NCI-H526 treated with DMSO at 0.1 percent for 48 hours (cell line): ENCODE measurements at places on chromosomes 7 and 10.

GRCh38 chr10:79061441-79062315, 7.1 kb upstream of the ZMIZ1 start:
- no peak for DNase-seq

- DNase-seq = no peak
These were observed 62.6 kb downstream of the ADK start for GRCh38 chr10:74213571-74214162.

DNA sequence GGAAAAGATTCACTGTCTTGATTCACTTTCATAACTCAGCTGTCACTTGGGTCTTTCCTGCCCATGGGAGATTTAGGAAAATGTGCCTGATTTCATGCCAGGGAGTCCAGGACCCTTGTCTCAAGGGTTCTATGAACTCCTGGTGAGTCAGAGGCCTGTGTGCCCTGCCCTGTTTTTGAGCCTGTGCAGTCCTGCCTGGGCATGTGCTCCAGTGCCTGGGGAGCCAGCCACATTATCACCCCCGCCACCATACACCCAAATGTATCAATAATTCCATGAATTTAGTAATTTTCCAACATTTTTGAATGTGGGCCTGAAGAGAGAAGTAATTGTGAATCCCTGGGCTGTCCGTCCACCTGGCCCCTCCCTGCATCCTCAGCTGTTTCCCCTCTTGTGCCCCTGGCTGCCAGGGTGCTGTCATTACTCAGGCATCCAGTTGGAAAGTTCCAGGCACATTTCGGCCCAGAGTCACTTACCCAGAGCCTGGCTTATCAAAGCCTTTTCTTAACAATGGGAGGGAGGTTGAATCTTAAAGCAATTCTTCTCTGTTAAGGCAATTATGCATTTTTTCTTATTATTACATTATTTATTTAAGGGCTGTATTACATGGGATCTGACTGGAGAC, 287.8 kb upstream of the CDC14C start:
- DNase-seq = no peak

- DNase-seq = no peak
These were observed 89.4 kb downstream of the PARP12 start for GRCh38 chr7:139973101-139974050.

DNA sequence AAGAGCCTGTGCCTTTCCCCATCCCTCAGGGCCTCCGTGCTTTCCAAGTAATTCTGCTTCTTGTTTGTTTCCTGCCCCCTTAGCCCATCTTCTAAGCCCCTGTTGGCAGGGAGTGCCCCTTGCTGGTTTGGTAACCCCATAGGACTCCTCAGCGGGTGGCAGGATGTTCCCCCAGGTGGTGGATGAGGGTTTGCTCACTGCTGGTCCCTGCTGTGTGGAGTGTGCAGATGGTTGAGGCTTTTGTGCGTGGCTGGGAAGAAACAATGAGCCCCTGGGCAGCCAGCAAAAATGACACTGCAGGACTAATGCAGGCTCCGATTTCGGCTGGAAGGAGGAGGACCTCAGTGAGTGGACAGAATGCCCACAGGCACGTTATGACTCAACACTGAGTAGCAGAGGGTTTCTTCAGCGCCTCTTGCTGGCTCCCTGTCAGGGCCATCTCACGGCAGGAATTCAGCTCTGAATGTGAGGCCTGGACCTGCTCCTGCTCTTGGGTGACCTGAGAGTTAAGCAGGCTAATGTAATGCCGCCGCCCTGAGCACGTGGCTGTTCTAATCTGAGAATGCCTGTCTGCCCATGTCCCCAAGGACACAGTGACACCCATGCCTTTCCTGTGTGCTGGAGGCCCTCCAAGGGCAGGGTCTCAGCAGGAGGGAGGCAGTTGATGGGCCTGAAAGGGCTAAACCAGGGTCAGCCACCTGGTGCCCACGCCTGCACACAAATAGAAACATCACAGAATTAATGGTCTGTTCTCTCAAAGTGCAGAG, 16.6 kb downstream of the BAG3 start:
- DNase-seq = no peak

- DNase-seq = no peak
These were observed 13.4 kb downstream of the LEP start for GRCh38 chr7:128254470-128254869.

DNA sequence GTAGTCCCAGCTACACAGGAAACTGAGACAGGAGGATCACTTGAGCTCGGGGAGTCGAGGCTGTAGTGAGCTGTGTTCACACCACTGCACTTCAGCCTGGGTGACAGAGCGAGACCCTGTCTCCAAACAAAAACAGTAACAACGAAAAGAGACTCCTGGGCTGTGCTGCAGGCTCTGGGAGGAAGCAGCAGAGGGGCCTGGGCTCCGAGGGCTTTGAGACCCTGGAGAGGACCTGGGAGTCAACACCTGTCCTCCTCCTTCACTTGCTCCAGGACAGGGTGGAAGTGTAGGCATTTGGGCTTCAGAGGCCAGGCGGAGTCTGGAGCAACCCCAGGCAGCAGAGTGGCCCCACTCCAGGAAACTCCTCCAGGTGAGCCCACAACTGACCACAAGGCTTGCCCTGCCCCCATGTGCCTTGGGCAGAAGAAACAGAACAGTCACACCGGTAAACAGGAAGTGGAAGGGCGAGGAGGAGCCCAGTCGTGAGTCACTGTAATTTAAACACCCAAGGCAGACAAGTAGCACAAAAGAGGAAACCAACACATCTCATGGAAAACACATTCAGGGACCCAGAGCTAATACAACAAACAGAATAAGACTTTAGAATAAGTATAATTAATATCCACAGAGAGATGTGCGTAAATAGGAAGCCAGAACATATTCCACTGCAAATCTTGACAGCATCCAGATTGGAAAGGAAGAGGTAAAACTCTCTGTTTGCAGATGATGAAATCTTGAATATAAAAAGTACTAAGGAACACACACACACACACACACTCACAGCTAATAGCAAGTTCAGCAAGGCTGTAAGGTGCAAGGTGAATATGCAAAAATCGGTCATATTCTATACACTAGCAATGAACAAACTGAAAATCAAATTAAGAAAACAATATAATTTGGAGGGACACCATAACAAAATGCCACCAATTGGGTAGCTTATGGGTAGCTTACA, 20.5 kb upstream of the RASGEF1A start:
- DNase-seq = no peak

GRCh38 chr10:69479240-69480067, 28.2 kb downstream of the TSPAN15 start:
- no peak for DNase-seq

GRCh38 chr7:8637322-8637721, 203.9 kb downstream of the NXPH1 start:
- no peak for DNase-seq

- no peak for DNase-seq
These were observed 88.1 kb downstream of the ANKIB1 start for GRCh38 chr7:92333866-92334265.

DNA sequence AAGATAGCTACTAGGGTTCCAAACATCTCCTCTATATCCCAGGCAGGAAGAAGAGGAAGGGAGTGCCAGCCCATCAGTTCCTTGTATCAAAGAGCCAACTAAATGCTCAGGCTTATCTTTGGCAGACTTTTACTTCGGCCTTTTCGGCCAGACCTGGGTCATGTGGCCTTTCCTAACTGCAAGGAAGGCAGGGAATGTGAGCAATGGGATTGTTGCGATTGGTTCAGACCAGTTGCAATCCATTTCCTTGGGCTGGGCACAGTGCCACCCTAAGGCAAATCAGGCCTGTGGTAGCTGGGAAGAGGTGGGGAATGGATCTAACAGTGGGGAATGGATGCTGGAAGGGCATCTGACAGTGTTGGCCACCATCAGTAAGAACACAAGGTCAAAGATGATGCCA, 109.9 kb downstream of the RPS24 start:
- DNase-seq = no peak

DNA sequence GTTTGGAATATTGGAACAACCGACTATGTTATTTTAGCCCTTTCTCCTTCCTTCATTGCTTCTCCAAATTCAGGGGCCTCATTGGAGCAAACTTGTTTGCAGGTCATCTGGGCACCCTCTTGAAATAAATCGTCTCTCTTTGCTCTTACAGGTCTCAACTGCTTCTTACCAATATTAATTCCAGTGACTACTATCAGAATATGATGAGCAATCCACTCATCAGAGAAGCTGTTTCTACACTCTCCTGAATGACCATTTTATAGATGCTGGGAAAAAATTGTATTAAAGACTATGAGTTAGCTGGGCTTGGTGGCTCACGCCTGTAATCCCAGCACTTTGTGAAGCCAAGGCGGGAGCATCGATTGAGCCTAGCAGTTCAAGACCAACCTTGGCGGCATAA, 12.5 kb upstream of the HNRNPF start:
- DNase-seq = no peak

GRCh38 chr7:84025332-84025927, 169.2 kb downstream of the SEMA3A start:
- no peak for DNase-seq

- DNase-seq = no peak
These were observed 7.4 kb downstream of the KEL start for GRCh38 chr7:142954680-142955268.

DNA sequence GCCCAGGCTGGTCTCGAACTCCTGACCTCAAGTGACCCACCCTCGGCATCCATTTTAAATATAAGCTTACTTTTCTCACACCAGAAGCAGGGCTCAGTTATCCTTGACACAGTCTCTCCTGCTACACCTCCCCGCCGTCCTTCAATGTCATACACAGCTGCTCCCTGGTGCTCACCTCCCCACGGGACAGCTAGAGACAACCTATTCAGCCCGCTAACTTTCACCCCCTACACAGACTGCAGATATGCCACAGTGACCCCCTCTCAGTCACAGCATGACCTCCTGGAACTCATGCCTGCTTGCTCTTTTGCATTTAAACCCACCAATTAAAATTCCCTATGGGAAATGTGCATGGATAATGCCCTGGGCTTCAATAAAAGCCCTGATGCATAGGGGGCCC, 44.2 kb upstream of the KCNMA1 start:
- DNase-seq = no peak

DNA sequence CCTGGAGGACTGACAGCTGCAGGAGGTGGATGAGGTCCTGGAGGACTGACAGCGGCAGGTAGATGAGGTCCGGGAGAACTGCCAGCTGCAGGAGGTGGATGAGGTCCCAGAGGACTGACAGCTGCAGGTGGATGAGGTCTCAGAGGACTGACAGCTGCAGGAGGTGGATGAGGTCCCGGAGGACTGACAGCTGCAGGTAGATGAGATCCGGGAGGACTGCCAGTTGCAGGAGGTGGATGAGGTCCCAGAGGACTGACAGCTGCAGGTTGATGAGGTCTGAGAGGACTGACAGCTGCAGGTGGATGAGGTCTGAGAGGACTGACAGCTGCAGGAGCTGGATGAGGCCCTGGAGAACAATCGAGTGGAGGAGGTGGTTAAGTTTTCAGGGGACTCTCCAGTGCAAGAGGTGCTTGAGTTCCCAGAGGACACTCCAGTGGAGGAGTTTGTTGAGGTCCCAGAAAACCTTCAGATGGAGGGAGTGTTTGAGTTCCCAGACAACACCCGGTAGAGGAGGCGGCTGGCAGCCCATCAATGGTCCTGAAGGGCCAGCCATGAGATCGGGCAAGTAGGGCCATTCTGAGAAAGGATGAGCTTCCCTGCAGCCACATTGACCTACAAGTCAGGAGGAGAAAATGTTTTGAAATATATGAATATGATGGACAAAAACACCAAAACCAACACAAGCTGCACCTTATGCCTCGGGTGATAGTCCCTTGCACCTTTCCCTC, 4.7 kb upstream of the EIF5AL1 start:
- no peak for DNase-seq

GRCh38 chr7:107147464-107148393, 21.1 kb upstream of the HBP1 start:
- DNase-seq = peak; percentile 24

DNA sequence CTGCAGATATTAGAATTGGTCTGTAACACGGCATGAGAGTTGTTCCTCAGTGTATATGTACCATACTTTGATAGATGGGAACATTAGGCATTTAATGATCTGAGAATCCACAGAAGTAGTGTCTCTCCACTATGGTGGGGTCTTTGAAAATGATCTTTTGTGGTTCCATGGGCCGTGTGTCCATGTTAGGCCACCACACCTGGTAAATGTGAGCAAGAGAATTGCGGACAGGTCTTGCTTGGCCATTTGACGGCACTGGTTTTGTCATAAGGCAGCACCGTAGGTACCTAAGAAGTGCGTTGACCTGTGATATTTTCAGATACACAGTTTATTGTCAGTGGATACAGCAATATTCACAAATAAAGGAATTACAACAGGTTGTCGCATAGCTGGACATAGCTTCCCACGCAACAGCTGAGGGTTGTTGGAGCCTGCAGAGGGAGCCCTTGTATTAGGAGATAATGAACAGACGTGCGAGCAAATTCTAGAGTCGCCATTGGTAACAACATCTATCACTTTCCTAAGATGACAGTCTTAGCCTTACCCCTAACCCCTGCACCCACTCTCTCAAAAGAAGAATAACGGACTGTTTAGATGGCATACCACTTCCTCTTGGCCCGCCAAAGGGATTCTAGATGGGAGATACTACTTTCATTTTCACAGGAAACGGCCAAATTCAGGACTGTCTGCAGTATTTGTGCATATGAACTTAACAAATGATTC, 111.4 kb downstream of the COL28A1 start:
- peak; percentile 26 for DNase-seq

GRCh38 chr7:26587536-26587935, 276.9 kb downstream of the SKAP2 start:
- DNase-seq = no peak

DNA sequence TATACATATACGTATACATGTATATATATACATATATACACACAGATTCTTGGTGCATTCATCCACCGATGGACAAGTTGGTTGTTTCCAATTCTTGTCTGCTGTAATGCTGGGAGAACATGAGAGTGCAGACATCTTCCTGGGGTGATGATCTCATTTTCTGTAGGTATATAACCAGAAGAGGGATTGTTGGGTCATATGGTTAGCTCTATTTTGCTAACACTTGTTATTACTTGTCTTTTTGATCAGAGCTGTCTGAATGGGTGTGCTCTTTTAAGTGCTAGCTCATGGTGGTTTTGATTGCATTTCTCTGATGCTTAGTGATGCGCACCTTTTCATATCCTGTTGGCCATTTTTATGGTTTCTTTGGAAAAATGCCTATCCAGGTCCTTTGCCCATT, 106.4 kb downstream of the TAX1BP1 start:
- no peak for DNase-seq

DNA sequence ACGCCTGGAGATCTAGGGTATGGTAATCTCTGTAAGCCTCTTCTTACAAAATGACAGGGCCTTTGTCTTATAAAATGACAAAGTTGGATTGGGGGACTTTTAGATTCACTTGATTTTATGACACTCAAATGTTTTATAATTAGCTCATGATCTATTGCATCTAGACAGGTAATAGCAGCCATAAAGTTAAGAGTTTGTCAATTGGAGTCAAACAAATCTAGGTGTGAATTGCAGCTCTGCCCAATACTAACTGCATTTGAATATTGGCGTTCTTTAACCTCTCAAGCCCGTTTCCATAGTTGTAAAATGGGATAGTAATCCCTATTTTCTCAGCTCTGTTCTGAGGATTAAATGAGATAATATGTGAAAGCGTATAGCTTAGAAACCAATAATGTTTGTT, 14.1 kb upstream of the MRC1 start:
- DNase-seq = no peak

- DNase-seq = no peak
These were observed 109.9 kb downstream of the SORCS1 start for GRCh38 chr10:107054469-107055156.
